ENCODE measurements at places on chromosomes 2 and 18.

DNA sequence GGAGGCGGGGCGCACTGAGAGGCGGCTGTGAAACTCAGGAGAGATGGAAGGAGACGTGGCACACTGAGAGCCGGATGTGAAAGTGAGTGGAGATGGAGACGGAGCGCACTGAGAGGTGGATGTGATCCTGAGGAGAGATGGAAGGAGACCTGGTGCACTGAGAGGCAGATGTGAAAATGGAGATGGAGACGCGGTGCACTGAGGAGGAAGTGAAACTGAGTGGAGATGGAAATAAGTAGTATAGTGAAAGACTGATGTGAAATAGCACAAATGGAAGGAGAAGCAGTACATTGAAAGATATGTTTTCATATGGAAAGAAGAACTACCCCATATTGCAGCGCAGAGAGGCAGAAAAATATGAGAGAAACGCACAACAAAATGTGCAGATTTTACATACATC lies 281.6 kb upstream of the RGPD4 start:
- no peak for DNase-seq

GRCh38 chr2:238899386-238899785 lies 51.5 kb downstream of the TWIST2 start:
- DNase-seq: no peak

DNA sequence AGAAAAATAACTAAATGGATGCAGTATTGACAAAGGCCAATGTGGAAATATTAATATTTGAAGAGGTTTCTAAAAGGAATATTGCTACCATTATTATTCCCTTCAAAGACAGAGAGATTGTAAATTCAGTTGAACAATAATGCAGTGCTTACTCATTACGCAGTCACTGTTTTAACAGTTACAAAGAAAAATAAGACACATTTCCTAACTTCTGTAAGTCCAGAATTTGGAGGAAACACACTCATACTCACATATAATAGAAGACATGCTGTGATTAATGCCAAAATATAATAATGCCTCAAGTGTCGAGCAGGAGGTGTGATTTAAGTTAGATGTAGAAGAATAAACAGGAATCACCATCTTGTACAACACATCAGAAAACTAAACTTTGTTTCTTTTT lies 389.2 kb downstream of the FBXO15 start:
- no peak for DNase-seq

- DNase-seq: no peak
These were observed 25.5 kb downstream of the MARCHF4 start for GRCh38 chr2:216346781-216347180.

- no peak for DNase-seq
These were observed 786.4 kb downstream of the RNF144A start for GRCh38 chr2:7703543-7704144.

DNA sequence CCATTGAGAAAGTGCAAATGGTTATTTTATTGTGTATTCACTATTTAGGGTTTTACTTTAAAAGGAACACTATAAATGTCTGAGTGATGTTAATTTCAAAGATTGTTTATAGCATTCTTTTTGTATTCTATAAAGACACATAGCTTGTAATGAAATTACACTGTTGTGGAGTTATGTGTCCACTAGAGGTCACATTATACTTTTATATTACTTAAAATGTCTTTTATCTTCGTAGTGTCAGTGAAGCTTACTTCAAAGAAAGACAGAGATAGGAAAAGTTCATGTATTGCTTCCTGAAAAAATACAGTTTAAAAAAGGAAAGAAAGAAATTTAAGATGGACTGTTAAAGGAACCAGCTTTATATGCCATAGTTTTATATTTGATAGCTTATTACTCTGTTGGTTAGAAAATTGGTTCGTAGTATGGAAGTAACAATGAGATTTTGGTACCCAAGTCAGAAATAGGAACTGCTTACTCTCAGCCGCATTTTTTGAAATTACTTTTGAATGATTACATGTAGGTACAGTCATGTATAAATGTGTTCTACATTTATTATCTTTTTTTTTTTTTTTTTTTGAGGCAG lies 20.5 kb downstream of the APLF start:
- no peak for DNase-seq

DNA sequence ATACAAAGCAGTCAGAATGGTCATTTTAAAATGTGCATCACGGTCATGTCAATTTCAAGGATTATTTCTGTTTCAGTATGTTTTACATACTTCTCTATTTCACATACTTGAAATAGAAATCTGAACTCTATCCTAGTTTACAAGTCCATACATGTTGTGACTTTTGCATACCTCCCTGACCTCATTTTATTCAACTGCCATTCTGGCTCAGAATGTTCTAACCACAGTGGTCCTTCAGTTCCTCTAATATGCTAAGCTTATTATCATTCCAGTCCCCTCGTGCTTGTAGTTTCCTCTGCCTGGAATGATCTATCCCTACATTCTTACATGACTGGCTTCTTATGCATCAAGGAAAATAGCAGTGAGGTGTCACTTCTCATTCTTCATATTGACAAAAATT lies 295.6 kb downstream of the KIAA1328 start:
- no peak for DNase-seq

GRCh38 chr2:160952464-160953254 lies 207.6 kb upstream of the TANK start:
- no peak for DNase-seq

GRCh38 chr18:59395226-59396175 lies 36.4 kb upstream of the LMAN1 start:
- DNase-seq: no peak

GRCh38 chr18:23835506-23835905 lies 146.3 kb downstream of the LAMA3 start:
- no peak for DNase-seq

GRCh38 chr18:74513883-74514205 lies 17.7 kb downstream of the CNDP2 start:
- DNase-seq: no peak

DNA sequence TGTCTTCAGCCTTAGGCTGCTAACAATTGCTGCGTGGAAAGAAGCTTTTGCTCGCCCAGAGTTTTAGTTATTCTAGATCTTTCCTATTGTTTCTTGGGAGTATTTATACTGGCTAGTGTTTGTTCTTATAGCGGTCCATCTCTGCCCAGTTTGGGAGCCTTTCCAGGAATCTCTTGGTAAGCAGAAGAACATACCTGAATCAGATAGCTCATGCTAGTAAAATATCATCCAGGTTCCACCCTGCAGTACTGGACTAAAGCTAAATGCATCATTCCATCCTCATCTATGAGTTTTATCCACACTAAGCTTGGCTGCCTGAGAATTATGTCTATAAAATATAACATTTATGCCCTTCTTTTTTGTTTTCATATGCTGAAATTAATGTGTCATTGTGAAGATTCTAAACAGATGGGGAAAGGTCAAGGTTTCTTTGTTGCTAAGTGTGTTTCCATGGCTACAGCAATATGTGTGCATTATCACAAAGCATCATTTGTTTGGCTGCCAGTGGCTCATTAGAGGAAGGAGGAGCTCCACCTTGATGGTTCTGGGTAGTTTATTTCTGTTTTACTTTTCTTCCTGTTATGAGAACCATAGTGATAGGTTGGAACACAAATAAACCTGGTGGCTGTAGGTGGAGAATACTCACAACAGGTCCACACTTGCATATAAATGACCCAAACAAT lies 182.8 kb downstream of the PIK3C3 start:
- no peak for DNase-seq

- DNase-seq: no peak
These were observed 5.4 kb downstream of the ZNF521 start for GRCh38 chr18:25346561-25346960.

GRCh38 chr2:20744366-20745335 lies 77.7 kb downstream of the GDF7 start:
- no peak for DNase-seq

GRCh38 chr2:57943315-57943714 lies 103.3 kb upstream of the VRK2 start:
- no peak for DNase-seq

GRCh38 chr2:101114268-101114783 lies 36.9 kb downstream of the TBC1D8 start:
- no peak for DNase-seq

DNA sequence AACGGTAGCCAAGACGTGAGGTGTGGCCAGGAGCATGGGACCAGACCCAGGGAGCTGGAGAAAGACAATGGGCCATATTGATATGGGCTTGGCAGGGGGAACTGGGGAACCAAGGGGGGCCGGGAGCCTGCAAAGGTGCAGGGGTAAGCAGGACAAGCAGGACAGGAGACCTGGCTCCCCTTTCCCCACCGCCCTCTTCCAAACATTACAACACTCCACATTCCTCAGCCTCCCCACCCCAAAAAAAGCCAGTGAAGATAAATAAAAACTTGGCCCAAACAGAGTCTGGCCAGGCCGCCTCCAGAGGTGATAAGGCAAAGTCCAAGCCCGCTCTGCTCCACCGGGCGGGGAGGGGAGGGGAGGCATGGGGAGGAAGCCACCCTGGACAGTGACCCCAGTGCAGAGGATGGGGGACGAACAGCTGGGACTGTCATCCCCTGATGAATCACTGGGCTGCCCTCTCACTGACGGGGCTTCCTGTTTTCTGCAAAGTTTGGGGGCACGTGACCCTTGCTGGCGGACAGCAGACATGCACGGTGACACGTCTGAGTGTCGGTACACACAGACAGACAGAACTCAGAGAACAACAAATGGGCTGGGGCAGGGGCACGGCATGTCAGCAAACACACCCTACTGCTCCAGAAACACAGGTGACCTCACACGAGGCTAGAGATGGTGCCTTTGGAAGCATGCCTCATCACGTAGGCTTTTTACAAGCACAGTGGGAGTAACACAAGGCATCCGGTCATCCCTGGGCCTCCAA lies 100.2 kb downstream of the TNS1 start:
- no peak for DNase-seq

DNA sequence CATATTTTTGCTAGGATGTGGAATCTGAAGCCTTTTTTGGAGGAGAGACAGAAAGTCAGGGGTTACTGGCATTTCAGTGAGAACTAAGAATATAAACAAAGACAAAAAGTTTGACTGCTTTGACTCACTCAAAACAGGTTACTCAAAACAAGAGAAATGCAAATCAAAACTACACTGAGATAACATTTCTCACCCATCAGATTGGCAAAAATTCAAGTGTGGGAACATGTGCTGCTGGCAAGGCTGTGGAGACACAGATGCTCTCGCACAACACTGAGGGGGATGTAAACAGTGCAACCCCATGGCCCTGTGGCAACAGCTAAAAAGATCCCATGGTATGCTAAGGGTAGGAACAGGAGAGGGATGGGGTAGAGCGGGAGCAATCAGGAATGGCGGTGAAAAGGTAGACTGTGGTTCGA lies 86.6 kb downstream of the DTNB start:
- DNase-seq: no peak

DNA sequence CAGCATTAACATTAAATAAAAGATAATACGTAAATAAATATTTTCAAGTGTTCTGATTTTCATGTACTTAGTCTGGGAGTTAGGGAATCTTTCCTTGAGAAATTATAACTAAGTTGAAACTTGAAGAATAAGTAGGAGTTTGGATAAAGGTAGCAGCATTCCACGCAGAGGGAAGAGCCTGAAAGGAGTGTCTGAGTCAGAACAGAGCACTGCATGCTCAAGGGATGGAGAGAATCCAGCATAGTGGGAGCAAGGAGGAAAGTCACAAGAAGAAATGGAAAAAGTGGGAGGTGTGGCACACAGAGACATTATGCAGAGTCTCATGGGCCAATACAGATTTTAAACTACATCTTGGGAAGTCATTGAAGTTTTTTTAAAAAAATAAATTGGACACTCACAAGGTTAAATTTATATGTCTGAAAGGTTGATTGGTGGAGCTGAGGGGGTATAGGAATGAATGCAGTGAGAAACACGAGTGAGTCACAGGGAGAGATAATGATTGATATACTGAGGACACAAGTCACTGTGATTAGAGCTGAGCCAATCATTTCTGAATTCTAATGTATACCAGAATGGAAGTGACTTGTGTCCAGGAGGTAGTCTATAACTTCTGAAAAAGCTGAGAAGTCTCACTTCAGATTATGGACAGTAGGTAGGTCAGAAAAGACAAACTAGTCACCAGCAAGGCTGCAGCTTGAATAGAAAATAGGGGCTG lies 66.9 kb downstream of the ICOS start:
- DNase-seq: no peak

DNA sequence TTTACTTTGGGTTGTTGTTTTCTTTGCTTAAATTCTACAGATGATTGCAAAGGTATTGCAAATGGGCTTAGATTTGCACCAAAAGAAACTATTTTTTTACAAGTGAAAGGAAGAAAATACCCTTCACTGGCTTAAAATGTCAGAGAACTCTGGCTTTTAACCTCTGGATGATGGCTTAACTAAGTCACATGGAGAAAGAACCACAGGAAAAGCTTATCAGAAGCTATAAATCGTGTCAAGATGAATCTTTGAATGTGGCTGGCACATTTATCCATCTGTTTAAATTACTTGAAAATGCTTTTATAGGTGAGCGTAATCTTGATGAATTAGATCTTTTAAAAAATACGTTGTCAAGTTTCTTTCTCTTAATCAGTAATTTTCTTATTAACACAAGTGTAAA lies 32.0 kb upstream of the CCDC178 start:
- no peak for DNase-seq

Data from activated CD4-positive, alpha-beta T cell treated with anti-CD3 and anti-CD28 coated beads for 24 hours (primary cell).